ENCODE measurements at places on chromosomes 5 and 9.

- DNase-seq: no peak
Observed at GRCh38 chr9:73714294-73714693, 562.6 kb downstream of the ANXA1 start.

DNA sequence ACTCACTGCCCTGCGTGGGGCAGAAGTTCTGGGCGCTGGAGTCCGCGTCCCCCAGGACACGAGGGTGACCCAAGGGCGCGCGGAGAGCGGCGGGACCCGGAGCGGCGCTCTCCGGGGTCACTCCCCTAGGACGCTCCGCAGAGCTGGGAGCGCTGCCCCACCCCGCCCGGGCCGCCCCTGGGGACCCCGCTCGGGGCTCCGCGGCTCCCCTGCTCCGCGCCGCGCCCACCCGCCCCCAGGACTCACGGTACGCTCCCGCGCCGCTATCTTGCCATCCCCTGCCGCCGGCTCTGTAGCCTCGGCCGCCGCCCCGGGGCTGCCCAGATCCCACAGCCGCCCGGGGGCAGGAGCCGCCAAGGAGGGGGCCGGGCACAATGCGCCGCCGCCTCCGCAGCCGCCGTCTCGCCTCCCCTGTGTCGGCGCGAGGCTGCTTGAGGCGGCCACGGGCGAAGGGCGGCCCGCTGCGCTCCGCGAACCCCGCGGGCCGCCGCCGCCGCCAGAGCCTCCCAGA, 303 bp downstream of the LIFR start:
- DNase-seq: no peak

DNA sequence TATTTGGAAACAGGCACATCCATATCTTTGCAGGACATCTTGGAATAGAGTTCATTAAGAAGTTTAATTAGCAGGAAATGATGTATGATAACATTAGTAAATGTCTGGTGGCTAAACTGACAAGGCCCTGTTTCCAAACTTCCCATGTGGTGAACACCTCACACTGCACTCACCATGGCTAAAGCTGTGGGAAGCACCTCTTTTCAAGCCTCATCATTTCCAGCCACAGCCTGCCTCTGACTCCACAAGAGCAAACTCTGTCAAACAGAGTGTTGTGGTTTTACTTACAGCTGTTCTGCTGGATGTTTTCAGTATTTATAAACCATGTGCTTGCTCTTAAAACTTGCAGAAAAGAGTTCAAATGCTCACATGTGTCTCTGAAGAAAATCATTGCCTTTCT, 14.9 kb upstream of the NDUFB6 start:
- no peak for DNase-seq

DNA sequence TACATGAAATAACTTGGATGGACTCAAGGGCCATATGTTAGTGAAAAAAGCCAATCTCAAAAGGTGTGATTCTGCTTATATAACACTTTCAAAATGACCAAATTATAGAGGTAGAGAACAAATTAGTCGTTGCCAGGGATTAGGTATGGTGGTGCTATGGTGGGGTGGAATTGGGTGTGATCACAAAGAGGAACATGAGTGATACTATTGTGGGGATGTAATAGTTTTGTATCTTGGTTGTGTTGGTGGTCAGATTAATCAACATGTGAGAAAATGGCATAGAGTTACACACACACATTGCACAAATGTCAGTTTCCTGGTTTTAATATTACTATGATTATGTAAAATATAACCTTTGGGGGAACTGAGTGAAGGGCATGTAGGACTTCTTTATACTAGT, 31.9 kb downstream of the CAMK4 start:
- DNase-seq: no peak

DNA sequence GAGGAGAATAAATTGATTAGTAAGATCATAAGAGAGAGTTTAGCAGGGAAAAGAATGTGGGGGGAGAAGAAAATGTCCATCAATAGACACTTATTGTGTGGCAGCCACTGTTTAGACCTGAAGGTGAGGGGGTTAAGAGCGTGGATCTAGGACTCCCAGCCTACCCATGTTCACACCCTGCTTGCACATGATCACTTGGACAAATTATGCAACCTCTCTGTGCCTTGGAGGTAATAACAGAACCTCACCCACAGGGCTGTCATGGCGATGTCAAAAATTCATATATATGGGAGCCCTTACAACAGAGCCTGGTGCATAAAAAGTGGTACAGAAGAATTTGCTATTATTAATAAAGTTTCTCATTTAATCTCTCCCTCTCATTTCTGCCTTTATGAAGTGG, 86.0 kb upstream of the EQTN start:
- no peak for DNase-seq
